ENCODE measurements at places on chromosomes 2 and 18.

DNA sequence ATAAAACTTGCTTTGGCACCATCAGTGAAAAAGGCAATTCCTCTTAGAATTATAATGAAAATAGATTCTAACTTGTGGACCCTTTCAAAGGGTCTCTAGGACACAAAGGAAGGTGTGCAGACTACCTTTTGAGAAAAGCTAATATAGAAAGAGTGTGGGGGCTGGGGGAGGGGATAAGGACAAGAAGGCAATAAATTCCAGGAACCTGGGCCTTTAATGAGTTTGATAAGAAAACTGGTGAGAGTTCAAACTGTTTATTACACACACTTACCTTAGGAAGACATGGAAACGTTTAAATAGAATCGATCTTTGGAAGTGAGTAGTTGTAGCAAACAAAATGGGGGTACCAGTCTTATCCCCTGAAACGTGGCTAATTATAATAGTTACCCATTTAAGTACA is 39.6 kb upstream of the PGAP1 start:
- DNase-seq = no peak

DNA sequence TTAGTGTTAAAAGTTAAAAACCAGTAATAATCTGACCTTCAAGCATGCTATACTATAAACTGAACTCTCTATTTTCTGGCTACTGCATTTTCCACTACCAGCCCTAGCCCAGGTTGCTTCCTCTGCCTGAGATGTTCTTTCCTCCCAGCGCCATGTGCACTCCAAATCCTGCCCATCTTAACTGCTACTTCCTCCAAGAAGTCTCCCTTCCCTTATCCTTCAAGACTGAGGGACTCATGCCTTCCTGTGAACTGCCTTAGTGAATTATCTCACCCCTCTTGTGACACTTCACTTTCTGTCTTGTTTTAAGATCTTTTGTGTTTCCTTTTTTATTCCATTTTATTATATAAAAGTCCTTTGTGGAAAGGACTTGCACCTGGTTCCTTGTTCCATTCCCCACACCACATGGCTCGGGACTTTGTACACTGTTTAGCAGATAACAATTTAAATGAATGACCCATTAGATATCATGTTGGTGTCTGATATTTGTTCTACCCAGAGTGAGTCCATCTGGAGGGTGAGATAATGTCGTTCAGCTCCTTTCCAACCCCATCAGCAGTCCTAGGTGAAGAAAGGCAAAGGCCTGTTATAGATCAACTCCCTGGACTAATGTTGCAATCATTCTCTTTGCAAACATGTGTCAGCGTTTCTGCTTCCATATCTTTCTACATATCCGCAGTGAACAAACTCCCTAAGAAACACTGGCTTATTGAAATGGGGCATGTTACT is 20.9 kb upstream of the AGFG1 start:
- DNase-seq = no peak

GRCh38 chr18:44508474-44508873 is 172.2 kb upstream of the SETBP1 start:
- DNase-seq = no peak

DNA sequence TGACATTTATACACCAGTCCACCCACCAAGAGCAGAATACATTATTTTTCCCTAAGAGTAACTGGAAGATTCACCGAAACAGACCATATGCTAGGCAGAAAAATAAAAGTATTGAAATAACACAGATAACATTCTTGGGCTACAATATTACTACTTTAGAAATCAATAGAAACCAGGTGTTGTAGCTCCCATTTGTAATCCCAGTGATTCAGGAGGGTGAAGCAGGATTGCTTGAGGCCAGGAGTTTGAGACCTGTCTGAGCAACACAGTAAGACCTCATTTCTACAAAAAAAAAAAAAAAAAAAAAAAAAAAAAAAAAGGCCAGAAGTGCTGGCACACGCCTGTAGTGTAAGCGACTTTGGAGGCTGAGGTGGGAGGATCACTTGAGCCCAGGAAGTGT is 9.6 kb downstream of the ICA1L start:
- no peak for DNase-seq

GRCh38 chr18:4599312-4599711 is 144.2 kb upstream of the DLGAP1 start:
- DNase-seq = no peak

GRCh38 chr2:146027156-146027555 is 1507.2 kb upstream of the ZEB2 start:
- no peak for DNase-seq

- DNase-seq = no peak
These were observed 121.5 kb upstream of the CTAGE1 start for GRCh38 chr18:22539051-22539765.

GRCh38 chr2:158773121-158773520 is 22.0 kb upstream of the DAPL1 start:
- DNase-seq = no peak

GRCh38 chr2:140242889-140243288 is 1462.7 kb upstream of the NXPH2 start:
- no peak for DNase-seq

GRCh38 chr2:108921096-108922030 is 67.7 kb downstream of the EDAR start:
- no peak for DNase-seq

- no peak for DNase-seq
These were observed 122.7 kb downstream of the COL6A3 start for GRCh38 chr2:237291138-237291792.

DNA sequence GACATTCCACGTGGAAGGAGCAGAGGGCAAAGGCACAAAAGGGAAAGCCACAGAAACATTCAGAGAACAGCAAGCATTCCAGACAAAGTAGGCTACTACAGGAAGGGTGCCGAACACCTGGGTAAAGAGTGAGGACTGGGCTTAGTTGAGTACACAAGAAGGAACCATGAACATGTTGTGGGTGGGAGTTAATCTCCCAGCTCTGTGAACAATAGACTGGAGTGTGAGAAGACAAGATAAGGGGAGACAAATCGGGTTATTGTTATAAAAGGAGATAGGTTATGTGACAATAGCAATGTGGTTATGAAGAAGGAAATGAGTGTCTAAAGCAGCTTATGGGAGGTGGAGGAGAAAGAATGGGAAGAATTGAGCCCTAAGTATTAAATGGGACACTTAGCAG is 70.0 kb downstream of the DPP4 start:
- DNase-seq = no peak

DNA sequence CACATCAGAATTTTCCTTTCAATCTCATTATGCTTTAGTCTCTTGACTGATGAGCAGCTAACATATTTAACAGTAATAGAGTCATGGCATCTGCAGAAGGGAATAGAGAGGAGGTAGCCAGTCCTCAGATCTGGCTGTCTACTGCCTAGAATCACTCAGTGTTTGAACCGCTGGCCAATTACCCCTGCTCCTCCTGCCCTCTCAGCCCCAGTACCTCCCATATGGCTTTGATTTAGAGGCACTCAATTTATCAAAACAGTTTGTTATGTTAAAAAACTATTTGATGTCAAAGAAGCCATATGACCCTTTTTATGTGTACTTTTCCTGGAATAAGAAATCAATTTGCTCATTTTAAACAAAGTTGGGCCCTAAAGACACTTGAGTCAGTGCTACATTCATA is 355.2 kb downstream of the CMPK2 start:
- DNase-seq = no peak

DNA sequence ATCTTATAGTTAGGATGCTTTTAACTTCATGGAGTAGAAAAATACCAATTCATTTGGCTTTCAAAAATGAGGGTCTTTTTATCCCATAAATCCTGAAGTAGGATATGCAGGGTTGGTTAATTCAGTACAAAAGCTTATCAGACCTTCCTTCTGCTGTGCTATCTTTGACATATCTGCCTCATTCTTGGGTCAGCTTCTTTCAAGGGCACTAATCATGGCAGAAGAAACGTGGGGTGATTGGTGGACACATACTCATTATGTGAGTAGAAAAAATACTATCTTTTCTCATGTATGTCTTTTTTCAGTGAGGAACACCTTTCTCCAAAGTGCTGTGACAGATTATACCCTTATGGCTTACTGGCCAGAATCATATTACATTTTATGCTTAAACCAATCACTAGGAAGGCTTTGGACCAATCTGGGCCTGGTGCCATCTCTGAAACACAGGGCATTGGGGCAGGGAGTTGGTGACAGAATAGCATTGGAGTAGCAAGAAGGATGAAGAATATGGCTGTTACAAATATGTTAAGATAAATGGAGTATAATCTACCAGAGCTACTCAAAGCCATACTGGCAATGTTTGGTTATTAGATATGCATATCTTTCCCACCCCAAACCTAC is 10.1 kb downstream of the UGP2 start:
- DNase-seq = no peak

- no peak for DNase-seq
These were observed 266.8 kb upstream of the RAB6C start for GRCh38 chr2:129712676-129712985.

DNA sequence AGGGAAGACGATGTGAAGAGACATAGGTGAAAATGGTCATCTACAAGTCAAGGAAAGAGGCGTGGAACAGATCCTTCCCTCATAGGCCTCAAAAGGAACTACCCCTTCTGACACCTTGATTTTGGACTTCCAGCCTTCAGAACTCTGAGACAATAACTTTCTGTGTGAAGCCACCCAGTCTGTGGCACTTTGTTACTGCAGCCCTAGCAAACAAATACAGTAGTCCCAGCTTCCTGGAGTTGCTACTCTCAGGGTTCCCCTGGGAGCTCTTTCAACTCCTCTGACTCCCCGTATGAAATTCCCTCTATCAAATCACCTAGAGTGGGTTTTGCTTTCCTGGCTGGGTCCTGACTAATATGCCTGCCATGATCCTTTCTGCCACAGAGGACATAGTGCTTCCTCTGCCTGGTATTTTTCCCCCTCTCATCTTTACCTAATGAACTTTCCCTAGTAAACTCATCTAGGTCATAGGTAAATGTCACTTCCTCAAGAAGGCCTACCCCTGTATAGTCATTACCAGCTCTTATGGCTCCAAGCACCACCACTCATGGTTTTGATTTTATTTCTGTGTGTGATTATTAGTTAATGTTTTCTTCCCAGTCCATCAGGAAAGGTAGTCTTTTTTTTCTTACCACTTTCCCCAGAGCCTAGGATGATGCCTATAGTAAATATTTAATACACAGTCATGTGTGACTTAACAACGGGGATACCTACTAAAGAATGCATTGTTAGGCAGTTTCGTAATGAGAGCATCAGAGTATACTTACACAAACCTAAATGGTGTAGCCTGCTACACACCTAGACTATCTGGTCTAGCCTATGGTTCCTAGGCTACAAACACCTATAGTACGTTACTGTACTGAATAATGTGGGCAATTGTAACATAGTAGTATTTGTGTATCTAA is 111.5 kb upstream of the LGALSL start:
- DNase-seq = no peak

DNA sequence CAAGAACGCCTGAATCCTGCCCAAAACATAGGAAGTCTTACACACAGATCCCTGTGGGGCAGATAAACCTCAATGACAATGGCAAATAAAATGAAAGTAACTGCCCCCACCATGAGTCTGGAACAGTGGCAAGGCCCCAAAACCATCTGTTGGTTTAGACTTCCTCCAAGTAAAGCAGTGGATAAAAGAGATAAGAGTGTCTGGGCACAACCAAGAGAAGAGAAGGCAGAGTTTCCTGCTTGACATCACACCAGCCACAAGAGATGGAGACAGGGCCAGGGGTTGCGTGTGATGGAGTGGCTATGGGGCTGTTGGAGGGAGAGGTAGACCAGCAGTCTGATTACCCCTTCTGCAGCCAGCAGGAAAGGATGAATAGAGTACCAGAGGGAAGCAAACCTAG is 212.1 kb upstream of the POU3F3 start:
- no peak for DNase-seq

- no peak for DNase-seq
These were observed 7.5 kb downstream of the PARD6G start for GRCh38 chr18:80239830-80240229.

DNA sequence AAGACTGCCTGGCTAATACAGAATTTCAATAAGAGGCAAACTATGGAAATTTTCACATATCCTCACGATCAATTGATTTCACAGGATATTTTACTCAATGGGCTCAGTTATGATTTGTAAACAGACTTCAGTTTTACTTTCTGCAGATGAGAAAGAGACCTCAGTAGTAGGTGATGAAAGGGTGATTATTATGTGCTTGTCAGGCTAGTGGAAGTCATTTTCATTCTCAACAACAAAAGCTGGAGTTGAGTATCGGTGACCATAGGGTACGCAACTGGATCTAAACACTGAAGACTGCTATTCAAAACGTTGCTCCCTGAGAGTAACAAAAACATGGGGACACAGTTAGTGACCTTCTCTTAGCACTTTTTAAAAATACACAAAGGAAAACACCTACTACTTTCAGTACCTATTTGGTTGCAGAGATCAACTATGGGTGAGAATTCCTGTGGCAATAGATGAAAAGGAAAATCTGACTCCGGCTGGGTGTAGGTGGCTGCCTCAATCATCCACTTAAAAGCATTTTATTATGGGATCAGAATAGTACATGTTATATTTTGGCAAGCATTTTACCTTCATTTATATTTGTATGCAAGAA is 126.2 kb upstream of the VRK2 start:
- no peak for DNase-seq

GRCh38 chr2:118747637-118748036 is 99.8 kb downstream of the EN1 start:
- DNase-seq = no peak

DNA sequence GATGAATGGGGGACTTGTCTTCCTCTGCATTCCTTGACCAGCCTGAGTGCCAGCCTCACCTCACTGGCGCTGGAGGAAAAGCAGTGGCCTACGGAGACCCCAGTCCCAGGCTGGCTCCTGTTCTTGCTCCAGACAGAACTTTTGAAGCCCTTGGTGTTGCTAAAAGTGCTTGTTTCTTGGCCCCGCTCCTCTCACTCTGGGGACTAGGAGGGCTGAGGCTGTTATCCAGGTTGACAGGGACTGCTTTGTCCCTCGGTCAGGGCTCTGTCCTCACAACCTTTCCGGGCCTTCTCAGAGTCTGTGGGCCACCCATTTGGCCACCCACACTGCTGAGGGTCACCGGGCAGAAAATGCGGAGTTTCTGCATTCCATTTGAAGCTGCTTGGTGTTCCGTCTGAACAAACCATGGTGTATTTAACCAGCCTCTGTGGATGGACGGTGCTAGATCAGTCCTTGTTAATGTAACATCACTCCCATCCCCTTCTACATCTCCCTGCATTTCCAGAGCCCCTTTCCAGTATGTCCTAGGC is 25.6 kb downstream of the B3GNT7 start:
- no peak for DNase-seq

GRCh38 chr2:38038682-38039081 is 37.3 kb downstream of the CYP1B1 start:
- DNase-seq = no peak

DNA sequence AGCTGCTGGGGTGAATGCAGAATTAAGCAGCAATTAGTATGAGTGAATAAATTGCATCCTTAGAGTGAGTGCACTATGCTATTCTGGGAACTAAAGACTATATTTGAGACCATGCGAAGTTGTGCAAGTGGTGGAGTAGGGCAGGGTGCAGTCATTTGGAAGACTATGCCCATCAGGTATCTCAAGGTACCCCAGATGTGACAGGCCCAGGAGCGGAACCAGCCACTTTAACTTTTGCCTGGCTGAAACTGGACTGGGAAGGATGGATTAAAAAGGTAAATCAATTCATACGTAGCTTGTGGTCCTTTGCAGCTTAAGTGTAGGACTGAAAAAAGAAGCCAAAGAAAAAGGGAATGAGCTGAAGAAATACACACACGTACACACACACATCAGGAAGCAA is 1.7 kb downstream of the KYNU start:
- no peak for DNase-seq
